Fibroblast of skin of right biceps (primary cell): ENCODE measurements at places on chromosomes 12 and 14.

DNA sequence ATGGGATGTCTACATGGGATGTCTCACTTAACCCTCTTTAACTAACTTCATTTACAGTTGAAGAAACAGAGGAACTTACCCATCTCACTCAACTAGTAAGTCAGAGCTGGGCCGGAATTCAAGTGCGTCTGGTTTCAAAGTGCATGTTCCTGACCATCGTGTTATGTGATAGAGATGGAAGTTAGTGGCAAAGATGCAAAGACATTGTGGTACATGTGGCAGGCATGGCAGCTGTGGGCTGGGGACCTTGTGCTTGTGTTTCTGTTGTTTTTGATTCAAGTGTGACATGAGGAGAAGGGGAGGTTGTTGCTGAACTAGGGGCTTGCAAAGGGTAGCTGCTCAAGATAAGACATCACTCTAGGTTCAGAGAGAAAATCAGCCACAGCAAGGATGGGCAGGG is 2.3 kb upstream of the KRT74 start:
- DNase-seq, result no peak

GRCh38 chr12:106001105-106001836 is 137.5 kb downstream of the NUAK1 start:
- no peak for DNase-seq

DNA sequence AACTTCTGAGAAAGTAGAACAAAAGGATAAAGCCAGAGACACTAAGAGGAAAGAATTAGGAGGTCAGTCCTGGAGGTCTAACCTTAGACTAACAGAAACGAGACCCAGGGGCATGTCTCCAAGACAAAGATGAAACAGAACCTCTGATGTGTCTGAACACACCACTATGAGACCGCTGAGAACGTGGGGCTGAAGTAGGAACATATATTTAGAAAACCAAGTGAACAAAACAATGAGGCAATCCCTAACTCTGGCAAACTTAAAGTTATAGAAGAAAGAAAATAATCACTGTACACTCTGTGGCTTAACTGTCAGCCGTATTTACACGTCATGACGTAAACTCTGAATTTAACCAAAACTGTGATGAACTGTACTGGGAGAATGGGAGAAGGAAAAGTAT is 17.9 kb downstream of the KCTD10 start:
- no peak for DNase-seq

DNA sequence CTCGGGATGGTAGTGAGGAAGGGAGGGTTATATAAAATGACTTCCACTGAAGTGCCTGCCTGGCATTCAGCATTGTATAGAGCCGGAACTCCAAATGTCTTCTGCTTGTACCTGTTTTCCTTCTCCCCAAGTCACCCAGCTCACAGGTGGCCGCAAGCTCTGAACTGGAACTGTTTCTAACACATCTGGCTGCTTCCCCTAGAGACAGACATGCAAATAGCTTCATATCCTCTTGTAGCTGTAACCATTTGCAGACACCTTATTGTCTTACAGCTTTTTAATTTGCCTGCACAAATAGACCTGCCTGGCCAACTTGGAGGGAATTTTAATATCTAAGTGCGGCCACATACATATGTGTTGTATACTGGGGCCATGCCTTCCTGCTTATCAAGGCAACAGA is 126.0 kb downstream of the CHST11 start:
- DNase-seq, result no peak

GRCh38 chr14:78162202-78162601 is 8.0 kb upstream of the NRXN3 start:
- peak; percentile 30 for DNase-seq
